ENCODE measurements at places on chromosomes 6 and 20. TPM values are rescaled to one million over a fixed set of nuclear protein-coding genes. Genes with fewer than 3 reads are reported as not detected.

DNA sequence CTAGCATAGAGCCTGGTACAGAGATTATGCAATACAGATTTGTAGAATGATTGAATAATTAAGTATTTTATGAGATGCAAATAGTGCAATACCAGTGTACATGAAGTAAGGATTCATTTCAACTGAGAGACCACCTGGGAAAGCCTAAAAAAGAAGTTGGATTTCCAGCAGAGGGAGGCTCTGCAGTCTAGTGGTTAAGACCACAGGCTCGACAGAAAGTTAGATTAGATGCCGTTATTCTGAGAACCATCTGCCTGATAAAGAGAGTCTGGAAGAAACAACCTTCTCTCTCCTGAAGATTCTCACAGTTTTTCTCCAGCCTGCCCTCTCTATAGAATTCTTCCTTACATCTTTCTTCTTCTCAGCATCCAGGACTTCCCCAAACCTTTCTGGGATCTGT is 13.6 kb upstream of the TNFRSF21 start:
- DNase-seq = no peak

DNA sequence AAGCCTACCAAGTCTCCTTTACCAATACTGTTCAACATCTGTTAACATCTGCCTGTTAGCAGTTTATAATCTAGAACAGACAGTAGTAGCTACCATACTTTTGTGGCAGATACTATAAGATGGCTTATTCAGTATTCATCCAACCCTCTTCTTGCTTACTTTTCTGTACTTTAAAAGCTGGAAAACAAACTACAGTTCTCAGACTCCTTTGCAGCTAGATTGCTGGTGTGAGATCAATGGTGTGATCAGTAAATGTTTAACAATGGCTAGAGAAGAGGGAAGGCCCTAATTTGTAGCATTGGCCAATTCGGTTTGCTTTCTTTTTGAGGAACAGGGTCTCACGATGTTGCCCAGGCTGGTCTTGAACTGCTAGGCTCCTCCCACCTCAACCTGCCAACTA is 3.5 kb upstream of the REV3L start:
- DNase-seq = no peak

GRCh38 chr6:168194732-168195567 is 115.9 kb upstream of the FRMD1 start:
- DNase-seq = no peak

GRCh38 chr20:846894-847278 is 13.4 kb downstream of the FAM110A start:
- DNase-seq = no peak

DNA sequence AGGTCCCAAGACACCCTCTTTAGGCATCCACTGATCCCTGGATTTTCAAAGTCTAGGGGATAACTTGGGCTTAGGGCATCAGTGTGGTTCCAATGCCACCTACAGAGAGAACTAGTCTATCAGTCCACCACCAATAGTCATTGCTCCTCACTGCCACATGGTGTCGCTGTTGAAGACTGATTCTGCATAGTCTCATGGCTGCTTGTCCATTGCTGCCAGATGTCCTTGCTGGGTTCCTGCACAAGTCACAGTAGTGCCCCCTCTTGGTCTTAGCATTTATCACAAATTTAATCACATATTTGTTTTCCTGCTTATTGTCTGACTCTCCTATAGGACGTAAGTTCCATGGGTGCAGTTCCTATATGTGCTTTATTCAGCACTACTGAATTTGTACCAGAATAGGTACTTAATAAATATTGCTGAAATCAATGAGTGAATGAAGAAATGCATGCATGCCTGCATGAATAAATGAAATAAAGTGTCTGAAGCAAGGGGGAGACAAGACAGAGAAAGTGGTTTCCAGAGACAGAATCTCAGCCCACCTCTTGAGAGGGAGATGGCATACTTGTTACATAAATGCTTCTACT is 45.9 kb upstream of the RALY start:
- peak; percentile 65 for DNase-seq

- DNase-seq = no peak
Measured at GRCh38 chr20:61569825-61570224, 317.8 kb downstream of the CDH4 start.

DNA sequence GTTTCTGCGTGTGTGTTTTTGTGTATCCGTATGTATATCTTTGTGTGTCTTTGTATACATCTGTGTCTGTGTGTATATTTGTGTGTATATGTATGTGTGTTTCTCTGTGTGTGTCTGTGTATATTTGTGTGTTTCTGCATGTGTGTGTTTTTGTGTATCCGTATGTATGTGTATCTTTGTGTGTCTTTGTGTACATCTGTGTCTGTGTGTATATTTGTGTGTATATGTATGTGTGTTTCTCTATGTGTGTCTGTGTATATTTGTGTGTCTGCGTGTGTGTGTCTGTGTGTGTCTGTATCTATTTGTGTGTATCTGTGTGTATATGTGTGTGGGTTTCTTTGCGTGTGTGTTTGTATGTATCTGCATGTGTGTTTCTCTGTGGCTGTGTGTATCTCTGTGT is 192.6 kb downstream of the CDH4 start:
- DNase-seq = no peak

DNA sequence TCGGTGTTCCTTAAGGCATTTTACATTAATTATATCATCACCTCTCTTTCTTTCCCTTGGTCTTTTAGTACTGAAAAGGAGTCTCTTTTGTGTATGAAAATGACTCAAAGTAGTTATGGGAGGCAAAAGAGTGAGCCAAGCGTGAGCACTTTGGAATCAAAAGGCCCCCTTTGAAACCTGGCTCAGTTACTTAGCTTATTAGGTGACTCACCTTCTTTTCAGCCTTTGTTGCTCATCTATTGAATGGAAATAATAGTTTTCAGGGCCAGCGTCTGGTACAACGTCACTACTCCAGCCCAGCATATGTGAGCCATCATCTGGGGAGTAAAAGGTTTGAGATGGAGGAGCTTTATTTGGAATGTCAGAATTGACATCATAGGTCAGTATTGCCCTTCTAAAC is 147.4 kb upstream of the SCGN start:
- DNase-seq = no peak

- no peak for DNase-seq
Measured at GRCh38 chr20:5131502-5131901, 4.7 kb downstream of the CDS2 start.

- DNase-seq = no peak
Measured at GRCh38 chr6:5214570-5215052, 46.1 kb downstream of the LYRM4 start.

DNA sequence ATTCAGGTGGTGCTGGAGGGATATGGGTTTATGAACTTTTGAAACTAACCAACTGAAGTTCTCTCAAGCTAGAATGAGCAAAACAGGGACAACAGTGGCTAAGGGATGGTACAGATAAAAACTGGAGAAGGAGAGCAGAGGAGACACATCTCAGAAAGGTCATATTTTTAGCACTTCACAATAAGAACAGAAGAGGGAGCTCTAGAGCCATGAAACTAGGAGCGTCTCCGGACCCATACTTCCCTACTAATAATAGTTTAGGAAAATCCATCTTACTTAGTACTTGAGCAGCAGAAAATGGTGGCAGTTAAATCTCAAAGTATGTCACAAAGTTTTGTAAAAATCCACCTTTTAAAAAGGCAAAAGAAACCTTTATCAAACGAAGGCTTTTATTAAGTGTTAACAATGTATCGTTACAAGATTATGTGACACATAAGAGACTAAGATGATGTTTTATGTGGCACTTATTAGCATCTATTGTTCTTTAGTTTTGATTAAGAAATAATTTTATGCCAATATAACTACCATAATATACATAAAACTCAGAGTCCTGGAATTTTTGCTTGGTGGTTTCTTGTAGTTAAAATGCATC is 278.6 kb downstream of the TBC1D32 start:
- DNase-seq = peak; percentile 54

DNA sequence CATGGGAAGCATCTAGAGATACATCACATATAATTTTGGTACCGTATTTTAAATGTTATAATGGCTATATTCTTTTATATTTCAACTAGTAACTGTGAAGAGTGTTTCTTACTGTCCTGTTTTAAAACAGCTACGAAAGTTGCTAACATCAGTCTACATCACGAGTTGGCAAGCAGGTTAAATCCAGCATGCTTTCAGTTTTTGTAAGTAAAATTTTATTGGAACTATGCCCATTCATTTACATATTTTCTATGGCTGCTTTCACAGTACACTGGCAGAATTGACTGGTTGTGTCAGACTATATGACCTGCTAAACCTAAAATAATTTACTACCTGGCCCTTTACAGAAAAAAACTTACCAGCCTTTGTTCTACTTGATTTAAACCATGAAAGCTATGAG is 478.1 kb downstream of the PHF3 start:
- DNase-seq = no peak

DNA sequence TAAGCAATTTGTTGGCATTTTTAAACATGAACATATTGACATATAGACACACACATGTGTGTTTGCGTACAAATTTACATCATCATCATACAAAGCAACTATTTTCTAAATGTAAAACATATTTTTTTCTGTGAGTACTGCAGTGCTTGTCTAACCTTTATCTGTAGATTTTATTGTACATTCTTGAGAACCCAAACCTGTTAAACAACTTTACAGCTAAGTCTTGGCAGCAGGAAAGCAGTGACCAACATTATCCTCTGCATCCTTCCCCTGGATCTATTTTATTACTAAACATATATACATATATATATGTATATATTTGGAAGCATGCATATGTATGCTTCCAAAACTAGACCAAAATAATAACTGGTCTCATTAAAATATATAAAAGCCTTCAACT is 10.4 kb upstream of the PLCB1 start:
- no peak for DNase-seq

DNA sequence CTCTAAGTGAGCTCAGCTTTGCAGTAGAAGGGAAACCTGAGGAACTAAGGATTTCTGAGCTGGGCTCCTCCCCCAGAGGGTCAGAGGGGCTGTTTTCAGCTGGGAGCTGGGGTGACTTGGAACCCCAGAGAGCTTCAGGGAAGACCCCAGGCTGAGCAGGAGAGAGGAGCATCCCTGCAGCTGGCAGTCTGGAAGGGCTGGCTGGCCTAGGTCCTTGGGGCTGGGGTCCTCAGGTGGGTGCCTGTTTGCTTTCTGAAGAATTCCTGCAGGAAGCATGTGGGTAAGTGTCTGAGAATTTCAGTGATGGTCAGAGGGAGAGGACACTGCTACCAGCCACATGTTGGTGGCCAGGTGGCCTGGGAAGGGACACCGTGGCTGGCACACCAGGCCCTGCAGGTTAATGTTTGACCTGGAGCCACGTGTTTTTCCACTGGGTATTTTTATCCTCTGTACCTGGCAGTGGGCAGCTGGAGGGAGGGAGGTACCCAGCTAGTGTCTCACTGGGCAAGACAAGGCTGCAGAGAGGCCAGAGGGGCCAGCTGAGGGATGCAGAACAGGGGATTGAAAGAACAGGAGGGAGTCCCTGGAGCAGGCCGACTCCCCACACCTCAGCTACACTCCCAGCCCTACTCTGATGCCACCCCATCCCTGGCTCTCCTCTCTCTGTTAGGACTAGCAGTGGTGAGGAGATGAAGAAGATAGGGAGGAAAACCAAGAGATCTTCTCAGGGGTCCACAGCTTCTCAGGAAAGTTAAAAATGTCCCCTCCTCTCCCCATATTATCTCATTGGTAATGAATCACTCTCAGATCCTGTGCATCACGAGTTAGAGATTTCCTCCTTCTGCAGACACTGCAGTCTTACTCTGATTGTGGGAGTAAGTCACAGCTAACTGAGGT is 143.6 kb downstream of the VEGFA start:
- DNase-seq = peak; percentile 25

DNA sequence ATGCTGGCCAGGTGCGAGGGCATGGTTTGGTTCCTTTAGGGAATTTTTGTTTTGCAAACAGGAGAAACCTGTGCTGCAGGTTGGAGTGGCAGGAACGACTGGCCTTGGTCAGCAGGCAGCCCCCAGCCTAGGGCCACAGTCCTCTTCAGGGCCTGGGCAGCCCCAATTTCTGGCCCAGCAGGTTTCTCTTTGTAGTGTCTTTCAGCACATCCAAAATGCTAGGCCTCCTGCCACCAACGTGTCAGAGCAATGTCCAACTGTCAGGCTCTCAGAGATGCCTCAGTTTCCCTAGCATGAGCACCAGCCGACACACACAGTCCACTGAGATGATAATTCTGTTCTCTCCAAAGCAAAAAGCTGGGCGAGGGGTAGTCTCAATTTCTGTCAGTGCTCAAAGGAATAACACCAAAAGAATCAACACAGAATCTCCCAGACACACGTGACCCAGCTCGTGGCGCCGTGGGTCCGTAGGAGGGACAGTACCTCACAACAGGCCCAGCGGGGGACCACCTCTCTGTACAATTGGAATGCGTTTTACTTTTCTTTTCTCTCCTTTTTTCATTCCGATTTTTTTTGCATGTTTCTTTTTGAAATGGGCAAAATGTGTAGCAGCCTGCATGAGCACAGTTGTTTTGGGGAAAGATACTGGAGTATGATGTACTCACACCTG is 125.9 kb downstream of the TAF4 start:
- DNase-seq = no peak

DNA sequence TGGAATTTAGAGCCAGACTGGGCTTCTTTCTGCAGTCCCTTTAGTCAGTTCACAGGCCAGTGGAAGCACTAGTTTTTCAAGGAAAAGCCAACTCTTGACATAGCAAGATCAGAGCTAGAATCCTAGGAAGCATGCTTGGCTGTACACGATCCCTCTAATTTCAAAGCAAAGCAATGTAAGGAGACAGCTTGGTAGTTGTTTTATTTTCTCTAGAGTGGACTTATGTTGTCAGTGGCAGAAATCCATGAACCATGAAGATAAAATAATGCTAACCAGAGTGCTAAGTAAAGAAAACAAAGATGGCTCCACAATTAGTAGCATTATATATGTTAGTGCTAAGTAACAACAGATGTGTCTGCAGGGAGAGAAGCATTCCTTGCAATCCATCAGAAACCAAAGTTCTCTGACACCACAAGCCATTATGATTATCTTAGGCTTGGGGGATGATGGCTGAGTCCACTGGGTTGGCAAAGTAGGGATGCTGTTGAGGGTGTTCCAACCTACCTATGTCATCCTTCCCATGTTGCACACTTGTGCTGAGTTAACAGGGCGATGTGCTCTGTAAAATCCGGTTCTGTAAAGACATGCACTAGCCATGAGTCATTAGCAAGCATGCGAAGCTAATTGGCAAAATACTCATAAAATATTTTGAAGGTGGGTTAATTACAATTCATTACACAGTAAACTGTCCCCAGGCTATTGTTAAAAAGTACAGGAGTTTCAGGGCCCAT is 115.2 kb downstream of the BMP2 start:
- DNase-seq = no peak

The TPBG gene
- total RNA-seq = 17.7 TPM

The SLC13A3 gene
- total RNA-seq = not detected

The PCED1A gene
- total RNA-seq = 13.2 TPM

The WFDC5 gene
- not detected for total RNA-seq

The SLC17A2 gene
- not detected for total RNA-seq

The VNN1 gene
- total RNA-seq = 0.71 TPM

The PPP1R3G gene
- total RNA-seq = 0.22 TPM

The TFAP2A gene
- 5.2 TPM for total RNA-seq

The DYNLT2 gene
- 2.8 TPM for total RNA-seq

The FRMD1 gene
- not detected for total RNA-seq
